ENCODE measurements at places on chromosomes 16 and 17.
A peak's percentile ranks its signal among the peaks of the same experiment; 100 is the strongest.

- DNase-seq: no peak
Observed at GRCh38 chr17:79855331-79856124, 16.3 kb upstream of the CBX4 start.

DNA sequence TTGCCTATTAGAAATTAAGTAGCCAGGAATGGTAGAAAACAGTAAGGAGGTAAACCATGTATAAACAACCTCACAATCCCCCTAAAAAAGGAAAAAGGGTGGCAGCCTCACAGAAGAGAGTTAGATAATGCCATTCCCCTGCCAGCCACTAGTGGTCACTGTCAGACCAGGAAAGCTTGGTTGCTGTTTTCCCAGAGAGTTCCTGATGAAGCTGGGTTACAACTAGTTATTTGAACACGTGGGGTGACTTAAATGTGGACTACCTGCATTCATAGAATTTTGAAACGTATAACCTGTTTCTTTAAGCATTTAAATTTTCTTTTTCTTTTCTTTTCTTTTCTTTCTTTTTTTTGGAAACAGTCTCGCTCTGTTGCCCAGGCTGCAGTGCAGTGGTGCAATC is 5.8 kb downstream of the GPRC5C start:
- DNase-seq: no peak

DNA sequence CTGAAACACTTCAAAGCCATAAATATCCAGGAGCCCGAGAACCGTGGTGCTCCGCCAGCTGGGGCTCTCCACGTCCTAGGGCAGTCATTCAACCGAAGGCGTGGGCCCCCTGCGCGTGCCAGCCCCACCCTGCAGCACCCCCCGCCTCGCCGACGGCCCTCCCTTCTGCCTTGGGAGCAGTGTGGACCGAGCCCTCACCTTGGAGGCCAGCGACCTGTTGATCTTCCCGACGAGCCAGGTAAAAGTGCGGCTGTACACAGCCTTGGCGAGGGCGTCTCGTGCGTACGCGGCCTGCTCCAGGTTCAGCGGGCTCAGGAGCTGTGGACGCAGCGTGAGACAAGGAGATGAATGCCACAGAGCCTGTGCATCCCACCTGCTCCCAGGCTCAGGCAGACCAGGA is 14.1 kb downstream of the MYO1C start:
- DNase-seq: no peak

DNA sequence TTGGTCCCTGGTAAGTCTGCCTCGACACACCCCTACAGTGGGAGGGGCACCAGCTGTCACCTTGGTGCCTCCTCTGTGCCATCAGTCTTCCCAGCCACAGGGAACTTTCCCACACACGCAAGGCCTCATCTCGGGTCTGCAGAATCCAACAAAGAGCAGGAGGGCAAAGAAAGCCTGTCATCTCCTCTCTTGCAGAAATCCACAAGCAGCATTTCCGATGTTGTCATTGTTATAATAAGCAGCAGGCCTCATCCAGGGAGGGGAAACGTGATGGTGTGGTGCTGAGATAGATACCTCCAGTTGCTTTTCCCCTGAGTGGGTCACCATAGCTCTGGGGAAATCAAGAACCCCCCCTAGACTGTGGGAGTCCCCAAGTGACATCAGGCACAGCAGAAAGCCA is 110.4 kb downstream of the CMIP start:
- DNase-seq: no peak

DNA sequence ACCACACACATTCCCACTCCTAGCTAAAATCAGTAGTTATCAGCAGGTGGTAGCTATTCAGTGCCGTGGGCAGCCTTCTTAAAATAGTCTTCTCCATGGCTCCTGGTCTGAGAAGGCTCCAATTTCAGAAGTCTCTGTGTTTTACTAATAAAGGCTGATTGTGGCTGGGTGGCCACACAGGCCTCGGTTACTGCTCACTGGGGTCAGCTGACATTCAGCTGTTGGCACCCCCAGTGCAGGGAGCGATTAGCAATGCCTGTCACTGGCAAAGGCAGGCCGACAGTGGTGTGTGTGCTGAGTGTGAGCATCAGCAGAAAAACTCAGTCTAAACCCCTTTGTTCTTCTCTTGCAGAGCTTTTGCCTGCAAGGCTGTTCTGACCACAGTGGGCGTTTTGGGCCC is 16.6 kb upstream of the DBNDD1 start:
- DNase-seq: no peak

DNA sequence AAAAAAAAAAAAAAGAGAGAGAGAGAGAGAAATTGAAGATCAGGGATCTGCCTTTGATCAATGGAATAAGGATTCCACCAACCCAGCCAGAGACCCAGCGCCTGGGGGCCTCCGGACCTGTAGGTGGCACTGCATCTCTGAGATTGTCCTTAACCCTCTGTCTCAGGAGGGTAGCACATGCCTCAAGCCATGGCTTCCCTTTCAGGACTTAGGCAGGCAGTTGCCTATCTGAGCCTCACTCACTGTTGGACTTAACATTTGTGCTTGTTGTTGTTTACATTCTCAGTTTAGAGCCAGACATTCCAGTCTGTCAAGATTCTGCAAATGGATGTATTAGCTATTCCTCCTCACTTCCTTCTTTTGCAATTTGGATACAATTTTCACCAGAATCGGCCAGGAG is 5.1 kb upstream of the SCNN1B start:
- peak; percentile 42 for DNase-seq

DNA sequence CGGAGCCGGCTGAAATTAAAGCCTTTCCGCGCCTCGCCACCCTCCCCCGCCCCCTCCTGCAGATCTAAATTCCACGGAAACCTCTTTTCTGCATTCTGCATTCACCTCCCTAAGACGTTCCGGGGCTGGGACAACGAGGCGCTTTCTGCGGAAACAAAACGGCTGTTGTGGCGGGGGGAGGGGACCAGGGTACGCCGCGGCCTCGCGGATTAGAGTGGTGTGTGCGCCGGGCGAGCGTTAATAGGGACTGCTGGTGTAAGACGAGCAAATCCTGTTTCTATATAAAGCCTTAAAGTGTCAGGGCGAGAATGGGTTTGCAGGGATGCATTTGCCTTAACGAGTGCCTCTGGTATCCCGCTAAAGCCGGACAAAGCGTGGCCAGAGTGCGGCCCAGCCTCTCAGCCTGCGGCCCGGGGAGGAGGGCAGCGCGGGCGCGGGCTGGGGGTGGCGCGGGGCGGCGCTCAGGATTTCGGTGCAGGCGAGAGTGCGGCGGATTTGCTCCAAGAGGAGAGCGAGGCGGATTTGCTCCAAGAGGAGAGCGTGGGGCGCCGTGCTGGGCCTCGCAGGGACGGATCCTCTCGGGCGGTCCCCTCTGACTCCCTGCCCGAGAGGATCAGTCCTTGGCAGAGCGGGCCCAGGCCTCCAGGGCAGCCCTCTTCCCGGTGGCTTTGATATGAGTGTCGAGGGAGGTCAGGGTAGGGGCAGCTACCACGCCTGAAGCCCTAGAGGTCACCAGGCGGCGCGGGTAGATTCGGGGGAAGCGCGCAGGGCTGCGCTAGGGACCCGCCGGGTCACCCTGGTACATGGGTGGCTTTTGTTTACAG is 5.1 kb downstream of the BAHCC1 start:
- DNase-seq: peak; percentile 81
